ENCODE measurements at places on chromosomes 3 and 15. TPM values are rescaled to one million over a fixed set of nuclear protein-coding genes. Genes with fewer than 3 reads are reported as not detected.

GRCh38 chr3:195450731-195451229 lies 8.0 kb upstream of the ACAP2 start:
- H3K27me3 ChIP-seq, result no peaks in the 10 kb centered on the region
- DNase-seq, result no peak
- H3K4me1 ChIP-seq, result peaks cover 13% of the 10 kb centered on the region
- peak overlapping the region; percentile 59 for H3K27ac ChIP-seq

DNA sequence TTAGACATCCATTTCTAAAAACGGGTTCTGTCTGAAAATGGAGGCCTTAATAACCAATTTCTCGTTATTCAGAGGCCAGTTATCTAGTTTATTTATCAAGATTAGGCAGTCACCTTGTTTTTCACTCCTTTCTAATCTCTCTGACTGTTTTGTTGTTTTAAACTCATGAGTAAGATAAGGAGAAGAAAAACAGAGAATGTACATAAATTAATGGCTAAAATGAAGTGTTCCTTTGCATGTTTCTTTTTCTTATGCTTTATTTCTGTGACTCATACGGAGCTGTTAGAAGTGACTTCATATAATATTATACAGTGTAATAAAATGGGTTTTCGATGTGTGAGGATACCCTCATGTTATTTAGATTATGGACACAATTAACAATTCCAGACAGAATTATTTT lies 22.0 kb downstream of the NEO1 start:
- no peak overlapping the region for H3K27ac ChIP-seq
- H3K36me3 ChIP-seq, result no peaks in the 10 kb centered on the region
- no peaks in the 10 kb centered on the region for H3K27me3 ChIP-seq
- no peak for DNase-seq

GRCh38 chr3:32577581-32578556 lies 7.2 kb upstream of the DYNC1LI1 start:
- H3K4me3 ChIP-seq, result peak overlapping the region; percentile 28
- H3K4me1 ChIP-seq, result peaks cover 16% of the 10 kb centered on the region
- no peaks in the 10 kb centered on the region for H3K27me3 ChIP-seq
- DNase-seq, result no peak
- H3K27ac ChIP-seq, result peak overlapping the region; percentile 19

GRCh38 chr3:142888481-142889211 lies at the start of gene PCOLCE2:
Gene PCOLCE2 (minus strand): TSS chr3:142889083. CDS start chr3:142888896, 187 bp downstream.
- H3K4me1 ChIP-seq, result peaks cover 14% of the 10 kb centered on the region
- H3K27ac ChIP-seq, result peak within 1 kb of the TSS; percentile 68
- H3K4me3 ChIP-seq, result peak within 1 kb of the TSS; percentile 60
- DNase-seq, result peak; percentile 55
- peaks cover 21% of the 10 kb centered on the region for H3K27me3 ChIP-seq
- H3K36me3 ChIP-seq, result no peaks in the 10 kb centered on the region

- H3K4me1 ChIP-seq, result peaks cover 27% of the 10 kb centered on the region
- H3K4me3 ChIP-seq, result peak overlapping the region; percentile 78
- peak overlapping the region; percentile 42 for H3K27ac ChIP-seq
- no peaks in the 10 kb centered on the region for H3K27me3 ChIP-seq
- DNase-seq, result no peak
Observed at GRCh38 chr3:182795389-182795782, 2.1 kb downstream of the ATP11B start.

DNA sequence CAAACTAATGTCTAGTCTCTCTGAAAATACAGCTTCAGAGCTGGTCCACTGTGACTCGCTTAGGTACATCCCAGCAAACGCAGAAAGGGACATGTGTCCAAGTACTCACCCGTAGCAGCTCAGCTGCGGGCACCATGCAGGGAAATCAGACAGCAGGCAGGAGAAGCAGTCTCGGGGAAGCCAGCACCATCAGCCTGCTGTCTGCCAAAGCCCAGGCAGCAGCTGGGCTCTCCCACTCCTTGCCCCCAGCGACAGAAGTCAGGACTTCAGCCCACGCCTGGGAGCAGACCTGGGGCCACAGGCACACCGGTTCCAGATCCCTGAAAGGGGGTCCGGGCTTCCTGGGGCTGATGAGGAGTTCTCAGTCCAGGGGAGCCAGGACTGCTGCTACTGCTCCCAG lies 34.9 kb downstream of the SEMA5B start:
- no peak for DNase-seq
- no peak overlapping the region for H3K27ac ChIP-seq
- H3K36me3 ChIP-seq, result no peaks in the 10 kb centered on the region

- DNase-seq, result no peak
- H3K27me3 ChIP-seq, result no peaks in the 10 kb centered on the region
- H3K4me3 ChIP-seq, result no peak overlapping the region
- no peak overlapping the region for H3K27ac ChIP-seq
Observed at GRCh38 chr3:17936736-17937480, 194.5 kb upstream of the TBC1D5 start.

DNA sequence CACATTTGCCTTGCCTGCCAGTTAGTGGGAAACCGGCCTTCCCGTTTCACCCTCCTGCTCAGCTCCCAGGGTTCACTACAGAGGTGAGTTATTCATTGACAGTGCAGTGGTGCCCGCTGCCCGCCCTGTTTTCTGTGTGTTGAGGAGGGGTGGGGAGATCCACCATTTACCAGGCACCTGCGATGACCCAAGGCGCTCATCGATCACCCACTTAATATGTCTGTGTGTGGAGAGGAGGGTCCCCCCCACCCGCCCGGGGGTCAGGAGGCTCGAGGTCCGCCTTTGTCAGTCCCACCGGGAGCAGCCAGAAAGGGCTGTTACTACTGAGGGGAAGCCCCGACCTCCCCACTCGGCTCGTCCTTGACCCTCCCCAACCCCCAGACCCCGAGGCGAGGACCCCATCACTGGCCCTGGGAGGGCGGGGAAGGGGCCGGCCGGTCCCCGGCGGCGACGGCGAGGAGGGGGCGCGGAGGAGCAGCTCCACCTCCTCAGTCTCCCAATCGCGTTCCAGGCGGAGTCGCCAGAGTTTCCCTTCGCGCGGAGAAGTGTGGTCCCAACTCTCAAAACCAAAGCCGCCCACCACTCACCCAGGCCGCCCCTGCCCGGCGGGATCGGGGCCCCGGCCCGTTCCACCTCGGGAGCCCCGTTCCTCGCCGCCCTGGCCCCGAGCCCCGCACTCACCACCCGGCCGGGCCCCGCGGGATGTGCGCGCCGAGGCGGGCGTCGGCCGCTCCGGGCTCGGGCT lies 1.1 kb downstream of the PLXNB1 start:
- peaks cover 4% of the 10 kb centered on the region for H3K27me3 ChIP-seq
- H3K4me1 ChIP-seq, result peaks cover 55% of the 10 kb centered on the region
- DNase-seq, result peak; percentile 53
- peak overlapping the region; percentile 89 for H3K27ac ChIP-seq
- peaks cover 19% of the 10 kb centered on the region for H3K36me3 ChIP-seq

DNA sequence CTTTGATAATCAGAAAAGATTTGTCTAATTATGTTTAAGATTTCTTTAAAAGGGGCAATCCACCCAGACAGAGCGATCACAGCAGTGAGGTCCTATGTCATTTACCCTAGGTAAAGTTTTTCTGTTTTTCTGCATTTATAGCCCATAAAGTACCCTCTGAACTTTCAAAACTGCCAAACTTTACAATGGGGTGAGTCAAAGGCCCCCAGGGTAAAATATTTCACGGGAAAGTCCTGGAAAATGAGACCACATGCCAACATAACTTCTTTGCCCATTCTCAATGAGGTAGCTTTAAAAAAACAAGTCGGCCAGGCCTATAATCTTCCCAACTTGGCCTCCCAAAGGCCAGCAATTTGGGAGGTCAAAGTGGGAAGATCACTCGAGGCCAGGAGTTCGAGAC lies 53.0 kb downstream of the SUCLG2 start:
- H3K36me3 ChIP-seq, result peaks cover 14% of the 10 kb centered on the region
- no peak for DNase-seq
- H3K27me3 ChIP-seq, result no peaks in the 10 kb centered on the region
- H3K27ac ChIP-seq, result no peak overlapping the region
- H3K4me1 ChIP-seq, result peaks cover 7% of the 10 kb centered on the region

Gene CYP1A2
- total RNA-seq, result not detected

Gene CFAP91
- total RNA-seq, result 9.0 TPM

Gene FGD5
- total RNA-seq, result 85.0 TPM

Gene ZNF502
- 2.3 TPM for total RNA-seq
